ENCODE measurements at places on chromosomes 1 and 21. TPM values are rescaled to one million over a fixed set of nuclear protein-coding genes. Genes with fewer than 3 reads are reported as not detected.

METTL25B gene
- total RNA-seq, result 27.4 TPM

HES2 gene
- total RNA-seq, result not detected

OR2T35 gene
- not detected for total RNA-seq

GALE gene
- total RNA-seq, result 24.6 TPM

COL11A1 gene
- 164 TPM for total RNA-seq

KIF26B gene
- 15.1 TPM for total RNA-seq

DEPDC1 gene
- total RNA-seq, result 8.0 TPM

FAM177B gene
- total RNA-seq, result 0.40 TPM

OR2G6 gene
- not detected for total RNA-seq

SIM2 gene
- total RNA-seq, result not detected

TLR5 gene
- 3.0 TPM for total RNA-seq

VANGL1 gene
- total RNA-seq, result 8.0 TPM

ASTN1 gene
- total RNA-seq, result 33.4 TPM

GJB3 gene
- not detected for total RNA-seq

STPG1 gene
- 10.9 TPM for total RNA-seq

NRIP1 gene
- total RNA-seq, result 39.5 TPM

CRP gene
- total RNA-seq, result not detected

EXO1 gene
- total RNA-seq, result 7.8 TPM

OR2M3 gene
- 0.40 TPM for total RNA-seq

HEYL gene
- 3.2 TPM for total RNA-seq

SLC5A9 gene
- 0.10 TPM for total RNA-seq

ATP1A2 gene
- total RNA-seq, result 2,060 TPM

SLC27A3 gene
- total RNA-seq, result 29.0 TPM

CELA3B gene
- total RNA-seq, result not detected

TMEM82 gene
- not detected for total RNA-seq

LYPD8 gene
- not detected for total RNA-seq

SLC44A5 gene
- total RNA-seq, result 37.7 TPM

COA6 gene
- total RNA-seq, result 14.9 TPM

PRELP gene
- 3.7 TPM for total RNA-seq

GSTM5 gene
- 6.6 TPM for total RNA-seq

NEXN gene
- 1.8 TPM for total RNA-seq

NCAM2 gene
- 30.7 TPM for total RNA-seq

TM2D1 gene
- 87.9 TPM for total RNA-seq

JUN gene
- total RNA-seq, result 228 TPM

CDC42BPA gene
- 58.9 TPM for total RNA-seq

TAGLN2 gene
- total RNA-seq, result 85.4 TPM

COL18A1 gene
- total RNA-seq, result 62.5 TPM

ITLN2 gene
- 0.17 TPM for total RNA-seq

SYT14 gene
- total RNA-seq, result 25.1 TPM

C4BPA gene
- not detected for total RNA-seq

RIMKLA gene
- total RNA-seq, result 18.2 TPM

AMY1B gene
- total RNA-seq, result not detected

EPHA8 gene
- total RNA-seq, result 1.8 TPM

RAVER2 gene
- total RNA-seq, result 20.3 TPM

EVI5 gene
- total RNA-seq, result 80.5 TPM

XCL2 gene
- 0.33 TPM for total RNA-seq

KCNQ4 gene
- total RNA-seq, result 1.3 TPM

BCAR3 gene
- 14.3 TPM for total RNA-seq

PATJ gene
- 58.2 TPM for total RNA-seq

CD53 gene
- total RNA-seq, result 18.4 TPM

ARHGAP29 gene
- 83.5 TPM for total RNA-seq

SNRPE gene
- 99.6 TPM for total RNA-seq

DNMT3L gene
- not detected for total RNA-seq

CA14 gene
- total RNA-seq, result 33.7 TPM

TSPAN2 gene
- 29.0 TPM for total RNA-seq

IFI16 gene
- 23.9 TPM for total RNA-seq

CD2 gene
- total RNA-seq, result not detected

GBP4 gene
- 2.7 TPM for total RNA-seq

PRKCZ gene
- 63.6 TPM for total RNA-seq

Data from spinal cord (tissue), 10 donors.